ENCODE measurements at places on chromosomes 3 and 15.

DNA sequence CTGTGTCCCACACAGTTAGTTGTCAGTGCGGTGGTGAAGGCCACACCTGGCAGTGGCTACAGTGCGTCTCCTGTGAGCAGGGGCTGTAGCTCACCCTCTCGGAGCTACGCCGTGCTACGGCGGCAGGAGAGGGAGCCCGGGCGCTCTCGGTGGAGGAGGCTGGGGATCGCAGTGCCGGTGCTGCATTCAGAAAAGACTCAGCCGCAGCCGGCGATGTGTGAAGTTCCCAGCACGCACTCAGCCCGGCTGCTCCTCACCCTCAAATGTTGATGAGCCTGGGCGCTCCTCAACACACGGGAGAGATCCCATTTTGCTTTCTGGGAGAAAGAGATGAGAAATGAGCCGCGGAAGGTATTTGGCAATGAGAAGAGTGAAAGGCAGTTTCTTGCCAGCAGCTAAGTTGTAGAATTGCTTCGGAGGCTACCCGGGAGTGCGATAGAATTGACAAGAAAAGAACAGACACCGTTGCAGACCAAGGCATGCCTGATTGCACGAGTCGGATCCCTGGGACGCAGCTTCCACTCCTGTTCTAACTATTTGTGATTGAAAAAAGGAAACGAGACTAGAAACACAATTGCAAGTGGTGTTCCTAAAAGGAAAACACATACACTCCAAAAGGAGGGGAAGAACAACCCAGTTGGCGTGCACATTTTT, at the start of gene UNC13C:
Gene UNC13C, plus strand, starts transcription at position 189 of the 654 bp plus-strand sequence. CDS start 34,463 bp downstream, outside the sequence.
- no peak for DNase-seq

DNA sequence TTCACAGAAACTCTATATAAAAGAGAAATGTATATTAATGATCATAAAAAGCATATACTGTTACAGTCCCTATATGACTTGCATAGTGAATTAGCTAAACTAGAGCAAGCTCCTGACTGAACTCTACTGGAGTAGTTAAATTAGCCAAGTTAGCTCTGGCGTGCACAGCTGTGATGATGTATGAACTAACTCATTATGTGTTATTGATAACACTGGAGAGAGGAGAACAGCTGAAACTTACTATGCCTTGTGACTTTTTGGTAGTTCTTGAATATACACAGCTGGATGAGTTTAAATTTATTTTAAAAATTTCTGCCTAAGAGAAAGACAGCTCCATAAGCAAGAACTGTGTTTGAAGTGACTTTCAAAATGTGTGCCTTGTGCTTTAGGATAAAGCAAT, 8.1 kb downstream of the TIPARP start:
- DNase-seq, result no peak

- DNase-seq, result no peak
Measured at GRCh38 chr3:182104881-182105280, 393.2 kb downstream of the SOX2 start.

GRCh38 chr3:15499536-15499935, 22.0 kb downstream of the COLQ start:
- DNase-seq, result no peak

DNA sequence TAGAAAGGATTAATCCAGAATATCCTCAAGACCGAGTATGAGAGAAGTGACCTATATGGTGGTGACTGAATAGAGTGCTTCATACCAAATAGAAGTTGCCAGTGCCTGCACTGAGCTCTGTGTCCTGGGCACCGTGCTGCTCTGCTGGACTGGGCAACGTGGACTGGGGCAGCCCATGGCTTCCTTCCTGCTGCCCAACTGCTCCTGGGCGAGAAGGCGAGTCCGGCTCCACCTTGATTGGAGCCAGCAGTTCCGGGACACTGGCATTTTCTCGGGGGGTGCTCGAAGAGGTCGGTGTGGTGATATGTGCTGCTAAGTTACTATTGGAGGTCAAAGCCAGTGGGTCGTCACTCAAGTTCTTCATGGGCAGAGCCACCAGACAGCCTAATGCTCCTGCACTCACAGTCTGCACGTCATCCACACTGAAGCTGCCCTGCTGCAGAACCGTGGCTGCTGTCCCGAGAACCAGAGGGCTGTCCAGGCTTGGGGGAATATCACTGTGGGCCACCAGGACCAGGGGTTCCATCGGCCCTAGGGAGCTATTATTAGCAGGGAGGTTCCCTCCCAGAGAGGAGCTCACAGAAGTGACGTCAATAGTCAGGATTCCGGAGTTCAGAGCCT, 14.1 kb downstream of the ZXDC start:
- no peak for DNase-seq

- DNase-seq, result no peak
Measured at GRCh38 chr15:89376388-89376787, 41.8 kb upstream of the POLG start.

GRCh38 chr15:52488830-52489229, 39.9 kb downstream of the MYO5A start:
- no peak for DNase-seq

DNA sequence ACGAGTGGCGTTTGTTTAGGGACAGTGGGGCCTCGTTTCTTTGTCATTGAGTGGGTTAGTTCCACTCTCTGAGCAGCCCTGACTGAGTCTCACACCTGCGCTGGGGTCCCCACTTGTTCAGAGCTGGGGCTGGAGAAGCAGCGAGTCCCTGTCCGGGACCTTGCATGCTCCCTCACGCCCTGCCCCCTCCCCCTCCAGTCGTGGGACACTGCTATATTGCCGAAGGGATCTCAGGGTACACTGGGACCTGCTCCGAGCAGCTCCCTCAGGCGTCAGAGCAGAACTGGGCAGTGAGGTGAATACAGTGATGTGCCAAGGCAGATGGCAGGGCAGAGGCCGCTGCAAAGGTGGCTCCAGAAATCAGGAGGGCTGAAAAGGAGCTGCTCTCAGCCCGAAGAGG, 59.9 kb upstream of the KLF13 start:
- no peak for DNase-seq

GRCh38 chr3:57110798-57111197, 50.3 kb downstream of the SPATA12 start:
- no peak for DNase-seq

DNA sequence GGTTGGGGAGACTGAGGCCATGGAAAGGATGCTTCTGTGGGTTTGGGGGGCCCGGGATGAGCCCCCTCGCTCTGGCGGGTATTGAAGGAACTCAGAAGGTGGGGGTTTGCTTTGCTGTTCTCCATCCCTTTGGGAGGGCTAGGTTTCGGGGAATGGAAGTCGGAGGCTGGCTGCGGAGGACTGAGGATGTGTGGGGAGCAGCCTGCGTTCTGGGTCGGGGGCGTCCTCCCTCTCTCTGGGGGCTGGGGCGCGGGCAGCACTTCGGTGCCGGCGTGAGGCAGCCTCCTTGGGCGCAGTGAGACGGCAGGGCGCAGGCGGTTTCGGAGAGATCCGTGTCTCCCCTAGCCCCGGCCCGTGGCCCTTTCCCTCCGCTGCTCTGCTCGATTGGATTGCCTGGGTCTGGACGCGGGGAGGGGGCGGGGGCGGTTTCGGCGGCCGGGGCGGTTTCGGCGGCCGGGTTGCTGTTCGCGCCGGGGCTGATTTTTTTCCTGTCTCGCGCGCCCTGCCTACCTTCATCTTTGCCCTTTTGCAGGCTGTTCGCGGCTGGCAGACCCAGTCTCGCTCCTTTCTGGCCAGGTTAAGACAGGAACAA, 1.4 kb downstream of the PTPRG start:
- no peak for DNase-seq

DNA sequence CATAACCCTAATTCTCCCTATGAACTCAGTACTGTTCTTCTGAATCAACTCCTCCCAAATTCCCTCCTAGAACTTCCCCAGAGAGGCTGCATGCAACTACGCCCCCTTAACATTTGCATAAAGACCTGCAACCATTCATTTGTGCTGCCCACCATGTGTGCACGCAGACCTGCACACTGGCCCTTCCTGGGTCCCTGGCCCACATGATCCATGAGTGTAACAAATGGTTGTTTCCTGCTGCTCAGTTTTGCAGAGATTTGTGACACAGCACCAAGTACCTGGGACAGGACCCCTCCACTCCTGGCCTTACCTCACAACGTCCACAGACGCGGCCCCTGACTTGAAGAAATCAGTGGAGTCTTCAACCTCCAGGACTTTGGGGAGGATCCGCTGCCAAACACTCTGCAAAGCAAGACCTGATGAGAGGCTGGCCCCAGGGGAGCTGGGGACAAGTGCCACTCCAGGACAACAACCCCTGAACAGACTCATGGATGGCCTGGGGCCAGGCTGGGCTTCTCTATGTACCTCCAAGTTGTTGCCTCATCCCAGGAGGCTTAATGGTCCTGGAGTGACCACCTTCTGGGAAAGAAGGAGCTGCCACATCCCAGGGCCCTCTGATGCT, 33.8 kb downstream of the ALDH1L1 start:
- DNase-seq, result no peak

DNA sequence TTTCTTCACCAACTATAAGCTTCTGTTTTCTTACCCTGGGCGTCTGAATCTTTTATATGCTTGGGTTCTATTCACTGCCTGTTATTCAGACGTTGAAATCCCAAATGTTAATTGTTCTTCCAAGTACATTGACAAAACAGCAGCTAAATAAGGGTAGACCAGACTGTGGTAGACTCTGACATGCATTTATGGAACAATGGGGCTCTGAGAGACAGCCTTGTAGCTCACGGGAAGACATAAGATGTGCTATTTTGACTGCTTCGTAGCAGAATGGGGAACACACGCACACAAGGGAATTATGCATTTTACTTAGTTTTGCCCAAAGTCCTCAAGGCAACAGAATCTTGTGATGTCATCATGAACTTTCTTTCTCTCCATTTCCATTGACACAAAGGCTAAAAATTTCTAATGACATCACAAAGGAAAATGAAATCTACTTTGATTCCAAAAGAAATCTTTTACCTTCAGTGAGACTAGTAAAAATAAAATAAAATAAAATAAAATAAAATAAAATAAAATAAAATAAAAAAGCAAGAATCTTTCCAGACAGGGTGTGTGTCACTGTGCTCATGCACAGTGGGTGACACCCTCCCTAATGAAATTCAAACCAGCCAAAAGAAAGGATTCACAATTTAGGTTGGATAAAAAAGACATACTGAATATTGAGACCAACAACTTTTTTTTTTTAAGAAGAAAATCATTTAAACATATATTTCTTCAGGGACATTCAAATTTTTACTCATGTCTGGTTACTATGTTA, 346.6 kb downstream of the ZBTB20 start:
- DNase-seq, result no peak

GRCh38 chr3:21310891-21311290, 440.1 kb downstream of the ZNF385D start:
- DNase-seq, result no peak

DNA sequence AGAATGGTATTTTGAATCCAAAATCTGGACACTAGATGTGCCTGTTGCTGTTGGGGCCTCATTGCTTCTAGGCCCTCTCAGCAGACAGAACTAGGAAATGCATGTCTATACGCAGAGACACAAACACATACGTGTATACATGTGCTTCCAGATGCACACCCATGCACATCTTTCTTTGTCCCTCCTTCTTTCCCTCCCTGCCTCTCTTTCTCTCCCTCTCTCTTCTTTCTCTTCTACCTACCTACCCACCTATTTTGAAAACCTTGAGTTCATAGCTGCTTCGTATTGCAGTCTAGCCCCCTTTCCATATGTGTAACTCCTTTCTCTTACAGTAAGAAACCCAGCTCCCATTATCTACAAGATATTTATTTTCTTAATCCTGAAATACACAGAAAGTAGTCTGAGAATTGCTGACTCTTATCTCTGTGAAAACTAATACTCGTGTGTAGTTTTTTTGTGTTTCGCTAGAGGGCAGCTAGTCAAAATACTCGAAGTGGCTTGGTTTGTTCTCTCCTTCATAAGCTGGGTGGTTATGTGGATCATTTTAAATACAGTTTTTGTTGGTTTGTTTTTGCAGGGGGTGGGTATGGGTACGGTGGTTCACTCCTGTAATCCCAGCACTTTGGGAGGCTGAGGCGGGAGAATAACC, 18.5 kb downstream of the RPL32 start:
- no peak for DNase-seq

GRCh38 chr3:37387462-37387861, 213.1 kb upstream of the LRRFIP2 start:
- DNase-seq, result no peak

DNA sequence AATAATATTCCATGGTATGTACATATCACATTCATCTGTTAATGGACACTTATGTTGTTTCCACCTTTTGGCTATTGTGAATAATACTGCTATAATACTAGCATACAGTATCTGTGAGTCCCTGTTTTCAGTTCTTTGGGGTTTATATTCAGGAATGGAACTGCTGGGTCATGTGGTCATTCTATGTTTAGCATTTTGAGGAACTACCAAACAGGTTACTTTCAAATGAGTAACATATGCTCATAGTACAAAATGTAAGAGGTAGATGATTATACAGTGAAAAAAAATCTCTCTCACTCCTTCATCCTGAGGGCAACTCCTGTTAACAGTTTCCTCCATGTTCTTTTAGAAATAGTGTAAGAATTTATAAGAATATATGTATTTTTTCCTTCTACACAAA, 162.2 kb downstream of the PLD1 start:
- DNase-seq, result no peak

DNA sequence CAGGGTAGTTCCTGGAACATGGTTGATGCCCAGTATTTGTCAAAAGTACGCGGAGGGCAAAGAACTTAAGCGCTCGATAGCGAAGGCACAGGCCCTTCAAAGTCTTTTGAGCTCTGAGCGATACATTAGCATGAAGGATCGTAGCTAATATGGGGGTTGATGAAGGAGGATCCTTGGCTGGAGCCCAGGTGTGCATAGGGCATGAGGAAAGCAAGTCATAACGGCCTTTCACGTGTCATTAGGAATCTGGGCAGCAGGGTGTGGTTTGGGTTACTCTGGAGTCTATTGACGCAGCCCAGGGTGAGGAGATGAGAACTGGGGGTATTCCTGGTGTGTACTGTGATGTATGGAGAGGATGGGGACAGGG, 31.7 kb downstream of the SPINK8 start:
- no peak for DNase-seq

GRCh38 chr3:172675441-172676193, 35.2 kb downstream of the NCEH1 start:
- peak; percentile 8 for DNase-seq

GRCh38 chr3:124766113-124767095, 36.2 kb downstream of the UMPS start:
- DNase-seq, result no peak

- DNase-seq, result peak; percentile 47
Measured at GRCh38 chr15:92097474-92098178, 244.1 kb downstream of the SLCO3A1 start.

DNA sequence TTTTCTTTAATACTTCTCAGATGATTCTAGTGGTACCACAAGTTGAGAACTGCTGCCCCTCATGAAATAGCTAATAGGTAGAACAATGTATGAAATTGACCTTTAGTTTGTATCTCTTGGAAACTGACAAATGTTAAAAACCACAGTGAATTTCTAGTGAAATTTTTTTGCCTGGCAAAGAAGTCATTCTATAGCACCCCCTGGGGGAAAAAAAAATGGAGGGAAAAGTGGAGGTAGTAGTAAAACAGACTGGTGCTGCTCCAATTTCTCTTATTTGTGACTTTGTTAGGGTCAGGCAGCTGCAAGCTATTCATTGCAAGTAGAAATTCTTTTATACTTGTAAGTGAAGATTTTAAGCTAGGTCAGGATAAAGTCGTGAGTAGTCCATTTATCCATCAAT, 605.0 kb downstream of the NLGN1 start:
- DNase-seq, result no peak

- no peak for DNase-seq
Measured at GRCh38 chr3:136753326-136753939, 1.3 kb upstream of the STAG1 start.
